NCI-H2081 (cell line): ENCODE measurements at places on chromosomes 4 and X.
A peak's percentile ranks its signal among the peaks of the same experiment; 100 is the strongest.

DNA sequence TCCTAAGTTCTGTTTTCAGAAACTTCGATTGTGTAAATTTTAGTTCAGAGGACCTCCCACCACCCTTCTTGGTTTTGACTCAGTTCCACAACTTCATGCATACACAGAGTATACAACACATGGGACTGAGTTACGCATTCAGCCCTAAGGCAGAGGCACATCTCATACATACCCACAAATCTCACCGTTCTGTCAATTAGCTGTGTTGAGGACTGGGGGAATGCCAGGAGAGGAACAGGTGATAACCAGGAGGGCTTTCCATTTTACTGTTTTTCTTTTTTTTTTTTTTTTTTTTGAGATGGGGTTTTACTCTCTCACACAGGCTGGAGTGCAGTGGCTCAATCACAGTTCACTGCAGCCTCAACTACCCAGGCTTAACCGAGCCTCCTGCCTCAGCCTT is 150.2 kb downstream of the TSPAN5 start:
- no peak for DNase-seq

DNA sequence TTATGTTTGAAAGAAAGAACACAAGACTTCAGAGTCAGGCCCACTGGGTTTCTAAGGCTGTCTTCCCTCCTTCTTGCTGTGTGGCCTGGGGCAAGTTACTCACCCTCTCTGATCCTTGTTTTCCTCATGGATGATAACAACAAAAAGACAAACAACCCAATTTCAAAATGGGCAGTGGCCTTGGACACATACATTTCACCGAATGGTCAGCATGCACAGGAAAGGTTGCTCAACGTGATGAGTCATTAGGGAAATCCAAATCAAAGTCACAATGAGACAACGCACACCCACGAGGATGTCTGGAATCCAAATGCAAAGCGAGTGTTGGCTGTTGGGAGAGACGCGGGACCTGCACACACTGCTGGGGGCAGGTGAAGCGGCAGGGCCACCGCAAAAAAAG is 50.8 kb upstream of the PPP2R2C start:
- DNase-seq, result no peak

- DNase-seq, result no peak
These were observed 18.6 kb downstream of the TBC1D1 start for GRCh38 chr4:37909332-37910090.

DNA sequence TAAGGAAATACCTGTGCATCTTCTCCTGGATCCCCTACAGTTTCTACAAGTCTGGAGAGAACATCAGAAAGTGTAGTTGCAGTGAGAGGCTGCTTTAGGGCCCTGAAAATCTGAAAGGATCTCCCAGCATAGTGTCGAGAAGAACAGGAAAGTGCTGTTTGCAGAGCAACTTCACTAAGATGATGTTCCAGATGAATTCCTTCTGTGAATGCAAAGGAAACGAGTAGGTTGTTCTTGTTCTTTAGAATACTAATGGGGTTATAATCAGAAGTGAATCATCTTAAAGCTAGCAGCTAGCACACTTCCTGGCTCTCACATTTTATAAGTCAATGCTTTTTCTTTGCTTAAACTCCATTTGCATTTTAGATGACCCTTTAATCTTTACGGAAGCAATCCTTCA is 53.7 kb downstream of the ZAR1 start:
- no peak for DNase-seq

- no peak for DNase-seq
These were observed 316.3 kb downstream of the DCTD start for GRCh38 chr4:182600856-182601255.

- DNase-seq, result peak; percentile 56
These were observed 4.3 kb upstream of the TLR6 start for GRCh38 chr4:38860788-38861424.

GRCh38 chr4:87679449-87680169 is 29.5 kb downstream of the DMP1 start:
- peak; percentile 27 for DNase-seq

DNA sequence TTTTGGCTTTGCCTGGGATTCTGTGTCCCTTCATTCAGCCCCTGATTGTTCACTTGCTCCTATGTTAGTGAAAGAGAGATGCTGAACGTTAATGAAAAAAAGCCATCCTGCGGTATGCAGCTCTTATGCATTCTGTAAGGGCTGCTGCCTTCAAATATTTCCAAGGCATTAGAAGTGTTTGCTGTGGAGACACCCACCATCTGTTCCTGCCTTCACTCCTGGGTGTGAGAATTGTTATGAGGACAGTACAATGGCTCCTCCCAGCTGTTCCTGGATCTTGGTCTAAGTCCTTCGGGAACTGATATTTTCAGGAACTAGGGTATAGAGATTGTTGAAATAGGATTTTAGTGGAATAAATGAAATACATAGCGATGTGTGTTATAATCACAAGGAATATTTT is 427.1 kb upstream of the FAM47C start:
- no peak for DNase-seq

GRCh38 chrX:33416273-33416805 is 205.0 kb upstream of the DMD start:
- no peak for DNase-seq

DNA sequence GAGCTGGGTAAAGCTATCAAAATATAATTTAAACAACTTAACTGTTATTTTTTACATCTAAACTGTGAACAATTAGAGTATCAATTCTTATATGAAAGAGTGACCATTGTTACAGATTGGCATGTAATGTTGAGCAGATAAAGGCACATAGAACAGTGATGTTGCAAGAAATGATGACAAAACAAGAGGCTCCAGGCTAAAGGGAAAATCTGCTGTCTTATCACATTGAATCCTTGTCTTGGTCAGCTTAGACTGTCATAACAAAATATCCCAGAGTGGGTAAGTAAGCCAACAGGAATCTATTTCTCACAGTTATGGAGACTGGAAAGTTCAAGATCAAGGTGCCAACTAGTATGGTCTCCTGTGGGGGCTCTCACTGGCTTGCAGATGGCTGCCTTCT is 154.1 kb upstream of the PPP3CA start:
- no peak for DNase-seq

DNA sequence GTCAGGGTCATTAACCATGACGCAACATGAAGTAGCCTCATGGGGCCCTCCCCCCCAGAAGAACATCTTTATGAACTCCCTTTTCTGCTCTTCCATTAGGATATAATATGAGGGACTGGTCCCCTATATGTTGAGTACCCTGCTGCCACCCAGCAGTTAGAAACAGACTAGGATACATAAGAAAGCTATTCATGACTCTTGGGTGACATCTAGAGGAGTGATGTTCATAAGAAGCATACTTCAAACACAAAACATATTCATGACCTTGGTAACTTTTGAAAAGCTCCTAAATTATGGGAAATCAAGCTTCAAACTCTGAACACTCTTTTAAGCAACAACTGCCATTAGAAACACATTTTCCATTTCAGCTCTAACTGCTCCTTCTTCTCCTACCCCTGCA is 155.2 kb upstream of the SPIN4 start:
- peak; percentile 4 for DNase-seq

DNA sequence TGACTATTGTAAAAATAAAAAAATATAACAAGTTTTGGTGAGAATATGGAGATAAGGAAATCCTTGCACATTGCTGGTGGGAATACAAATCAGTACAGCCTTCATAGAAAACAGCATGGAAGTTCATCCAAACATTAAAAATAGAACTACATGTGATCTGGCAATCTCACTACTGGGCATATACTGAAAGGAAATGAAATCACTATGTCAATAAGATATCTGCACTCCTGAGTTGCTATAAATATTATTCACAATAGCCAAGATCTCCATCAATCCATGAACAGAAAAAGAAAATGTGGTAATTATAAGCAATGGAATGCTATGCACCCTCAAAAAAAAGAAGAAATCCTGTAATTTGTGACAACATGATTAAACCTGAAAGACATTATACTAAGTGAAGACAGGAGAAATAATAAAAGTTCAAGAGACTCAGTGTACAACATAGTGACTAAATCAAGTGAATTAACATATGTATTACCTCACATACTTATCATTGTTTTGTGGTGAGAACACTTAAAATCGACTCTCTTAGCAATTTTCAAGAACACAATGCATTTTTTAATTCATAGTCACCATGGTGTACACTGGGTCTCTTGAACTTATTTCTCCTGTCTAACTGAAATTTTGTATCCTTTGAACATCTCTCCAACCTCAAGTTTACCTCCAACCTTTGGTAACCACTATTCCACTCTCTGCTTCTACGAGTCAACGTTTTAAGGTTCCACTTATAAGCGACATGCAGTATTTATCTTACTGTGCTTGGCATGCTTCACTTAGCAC is 1703.7 kb upstream of the AGA start:
- DNase-seq, result no peak

DNA sequence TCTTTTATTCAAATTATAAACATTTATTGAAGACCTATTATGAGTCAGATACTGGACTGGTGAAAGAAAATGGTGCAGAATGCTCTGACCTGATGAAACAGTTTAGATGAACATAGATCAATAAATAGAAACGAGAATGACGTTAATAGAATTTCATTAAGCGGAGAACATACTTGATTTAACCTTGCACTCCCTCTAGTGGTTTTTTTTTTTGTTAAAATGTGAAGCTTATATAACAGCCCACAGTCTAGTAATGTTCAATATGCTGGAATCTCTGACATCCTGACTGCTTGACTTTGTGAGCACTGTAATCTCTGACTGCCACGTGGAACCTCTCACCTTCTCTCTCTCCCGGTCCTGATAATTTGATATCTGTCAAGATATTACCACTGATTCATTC is 32.3 kb downstream of the HDAC8 start:
- DNase-seq, result no peak

- DNase-seq, result no peak
These were observed 29.0 kb upstream of the SPACA5B start for GRCh38 chrX:48101443-48101842.

DNA sequence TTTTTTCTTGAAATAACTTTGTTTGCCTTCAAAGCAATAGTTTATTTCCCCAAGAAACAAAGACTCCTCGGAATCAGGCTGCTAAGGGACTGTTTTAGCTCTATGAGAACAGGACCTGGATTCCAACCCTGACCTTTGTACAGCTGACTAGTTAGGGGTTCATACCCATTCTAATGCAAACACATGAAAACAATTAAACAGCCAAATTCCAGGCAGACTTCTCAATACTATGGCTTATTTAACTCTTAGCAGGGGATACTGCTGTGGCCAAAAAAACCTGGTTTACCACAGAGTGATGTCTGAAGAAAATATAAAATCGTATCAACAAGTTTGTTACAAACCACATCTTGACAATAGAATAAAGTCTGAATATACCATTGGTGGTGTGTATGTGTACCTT is 129.6 kb upstream of the INTU start:
- DNase-seq, result no peak

GRCh38 chrX:38900719-38901118 is 99.5 kb downstream of the MID1IP1 start:
- no peak for DNase-seq

DNA sequence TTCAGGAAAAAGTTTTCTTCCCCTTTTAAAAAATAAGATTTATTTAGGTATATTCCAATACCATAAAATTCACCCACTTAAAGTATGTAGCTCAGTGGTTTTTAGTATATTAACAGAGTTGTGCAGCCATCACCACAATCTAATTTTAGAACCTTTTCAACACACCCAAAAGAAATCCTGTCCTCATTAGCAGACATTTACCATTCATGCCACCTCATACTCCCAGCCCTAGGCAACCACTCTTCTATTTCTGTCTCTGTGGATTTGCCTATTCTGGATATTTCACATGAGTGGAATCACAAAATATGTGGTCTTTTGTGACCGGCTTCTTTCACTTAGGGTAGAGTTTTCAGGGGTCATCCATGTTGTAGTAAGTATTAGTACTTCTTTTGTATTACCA is 7.4 kb downstream of the ZNF81 start:
- no peak for DNase-seq

DNA sequence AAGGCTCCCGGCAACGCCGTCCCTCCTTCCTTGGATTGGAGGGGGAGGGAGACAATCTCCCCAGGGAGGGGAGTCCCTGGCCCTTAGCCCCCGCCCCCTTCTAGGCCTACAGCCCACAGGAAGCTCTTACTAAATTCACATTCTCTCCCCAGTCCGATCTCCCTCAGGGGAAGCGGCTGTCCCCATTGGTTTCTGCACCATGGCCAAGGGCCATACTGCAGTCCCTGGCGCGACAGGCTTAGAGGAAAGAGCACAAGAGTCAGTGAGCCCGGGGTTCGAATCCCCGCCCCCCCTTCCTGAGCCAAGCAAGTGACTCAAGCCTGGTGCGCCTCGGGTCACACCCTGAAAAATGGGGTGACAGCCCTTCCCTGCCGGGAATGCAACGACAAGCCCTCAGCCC is 1.1 kb downstream of the ABLIM2 start:
- DNase-seq, result peak; percentile 88

DNA sequence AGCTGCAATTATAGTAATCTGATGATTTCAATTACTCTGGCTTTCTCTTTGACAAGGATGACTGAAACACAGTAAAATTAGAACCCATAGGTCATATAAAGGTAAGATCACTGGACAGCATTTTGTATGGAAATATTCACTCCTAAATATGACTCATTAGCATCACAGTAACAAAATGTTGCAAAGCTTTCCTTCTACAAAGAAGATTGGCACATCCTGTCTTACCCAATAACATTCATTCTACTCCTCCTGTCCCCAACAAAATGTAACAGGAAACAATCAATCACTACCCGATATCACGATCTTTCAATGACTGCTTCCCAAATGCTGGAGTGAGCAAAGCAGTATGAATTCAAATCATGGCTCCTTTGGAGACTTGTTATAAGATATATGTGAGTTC is 95.3 kb downstream of the FANCB start:
- DNase-seq, result no peak

- no peak for DNase-seq
These were observed 303.6 kb downstream of the PCDH10 start for GRCh38 chr4:133452678-133453077.

DNA sequence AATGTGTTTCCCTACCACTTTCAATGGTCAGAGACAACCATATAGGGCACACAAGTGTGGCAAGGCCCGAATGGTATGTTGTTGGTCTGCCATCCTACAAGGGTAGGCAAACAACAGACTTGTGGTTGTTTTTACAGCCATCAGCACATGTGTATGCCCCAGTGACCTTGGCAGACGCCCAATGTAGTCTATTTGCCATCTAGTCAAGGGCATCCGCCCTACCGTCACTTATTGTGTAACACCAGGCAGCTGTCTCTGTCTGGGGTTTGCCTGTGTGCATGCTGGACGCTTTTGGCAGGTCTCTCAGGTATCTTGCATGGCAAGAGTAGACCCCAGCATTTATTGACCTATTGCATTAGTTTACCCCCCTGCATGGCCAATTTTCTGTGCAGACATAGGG is 1145.5 kb upstream of the POU3F4 start:
- no peak for DNase-seq

- no peak for DNase-seq
These were observed 138.0 kb upstream of the FAM9B start for GRCh38 chrX:9171841-9172463.

- no peak for DNase-seq
These were observed 6.8 kb upstream of the SASH3 start for GRCh38 chrX:129772796-129773431.

DNA sequence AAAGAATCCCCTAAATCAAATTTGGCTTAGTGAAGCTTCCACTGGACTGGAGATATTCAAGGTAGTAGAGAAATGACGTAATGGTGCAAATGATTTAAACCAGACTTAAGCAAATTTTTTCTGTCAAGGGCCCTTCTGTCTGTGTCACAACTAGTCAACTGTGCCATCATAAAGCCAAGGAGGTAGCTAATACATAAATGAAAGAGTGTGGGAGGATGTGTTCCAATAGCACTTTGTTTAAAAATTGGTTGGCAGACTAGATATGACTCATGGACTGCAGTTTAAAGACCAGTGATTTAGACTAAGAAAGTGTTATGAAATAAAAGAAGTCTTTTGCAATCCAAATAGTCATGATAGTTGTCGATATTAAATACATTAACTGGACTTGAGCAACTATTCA is 24.3 kb upstream of the TEX13C start:
- DNase-seq, result no peak
